ENCODE measurements at places on chromosomes 2 and 18.

DNA sequence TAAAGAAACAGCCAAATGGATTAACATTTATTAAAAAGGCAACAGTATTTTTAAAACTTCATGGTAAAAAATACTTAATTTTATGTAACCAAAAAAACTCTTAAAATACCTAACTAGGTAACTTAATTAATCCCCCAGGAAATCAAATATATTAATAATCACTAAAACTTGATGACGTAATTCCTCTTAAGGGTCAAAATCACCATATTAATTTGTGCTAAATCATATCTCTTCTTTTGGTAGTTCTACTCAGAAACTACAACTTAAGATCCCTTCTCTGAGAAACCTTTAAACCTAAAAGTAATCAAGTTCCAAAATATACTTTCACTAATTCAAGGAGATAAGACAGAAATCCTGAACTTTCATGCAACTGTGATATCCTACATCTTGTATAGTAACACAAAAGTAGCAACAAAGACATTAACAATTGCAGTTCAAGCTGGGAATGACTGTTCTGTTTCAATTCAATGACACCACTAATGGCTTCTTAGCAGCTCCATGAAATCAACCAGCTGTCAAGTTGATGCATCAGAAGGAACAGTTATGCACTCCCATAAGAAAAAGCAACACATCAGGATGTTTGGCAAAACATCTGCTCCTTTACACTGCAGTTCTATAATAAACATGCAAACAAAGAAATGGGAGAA lies 4.0 kb downstream of the BAZ2B start:
- peak; percentile 17 for DNase-seq

GRCh38 chr2:118112771-118113334 lies 24.6 kb downstream of the INSIG2 start:
- DNase-seq: no peak

DNA sequence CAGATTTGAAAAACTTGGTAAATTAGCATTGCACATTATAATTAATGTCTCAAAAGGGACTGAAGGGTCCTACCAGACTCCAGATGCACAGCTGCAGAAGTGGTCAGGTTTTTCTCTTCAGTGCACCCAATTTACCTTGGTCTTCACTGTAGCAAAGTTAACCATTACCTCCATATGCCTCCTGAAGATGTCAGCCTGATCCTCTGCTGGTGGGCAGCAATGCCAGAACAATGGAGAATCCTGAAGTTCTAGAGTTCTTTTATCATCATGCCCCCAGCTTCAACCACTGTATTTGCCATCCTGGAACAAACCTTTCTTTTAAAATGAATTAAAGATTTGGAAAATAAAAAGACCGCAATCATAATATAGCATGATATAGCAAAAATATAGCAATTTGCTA lies 1774.8 kb upstream of the CELF4 start:
- DNase-seq: no peak

DNA sequence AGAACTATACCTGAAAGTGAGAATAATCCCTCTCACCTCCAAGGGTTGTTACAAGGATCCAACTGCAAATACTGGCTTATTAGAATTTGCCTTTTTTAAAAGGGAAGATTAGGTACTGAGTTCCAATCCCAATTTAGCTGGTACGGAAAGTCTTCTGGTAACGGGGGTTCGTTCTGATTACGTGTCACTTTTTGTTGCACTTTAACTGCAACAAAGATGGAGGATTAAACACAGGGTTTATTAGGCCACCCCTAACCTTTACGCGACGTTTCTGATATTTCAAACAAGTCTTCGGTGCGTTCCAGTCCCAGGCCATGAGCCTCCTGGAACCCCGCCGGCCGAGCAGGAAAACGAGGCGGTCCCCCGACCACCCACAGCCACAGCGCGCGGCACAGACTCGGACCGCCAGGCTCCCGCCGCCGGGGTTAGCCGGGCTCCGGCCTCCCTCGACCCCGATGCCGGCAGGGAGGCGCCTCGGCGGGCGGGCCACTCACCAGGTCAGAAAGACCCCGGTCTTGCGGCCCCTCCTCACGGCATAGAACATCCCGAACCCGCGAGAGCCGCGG lies 411 bp downstream of the RNASEH1 start:
- no peak for DNase-seq

DNA sequence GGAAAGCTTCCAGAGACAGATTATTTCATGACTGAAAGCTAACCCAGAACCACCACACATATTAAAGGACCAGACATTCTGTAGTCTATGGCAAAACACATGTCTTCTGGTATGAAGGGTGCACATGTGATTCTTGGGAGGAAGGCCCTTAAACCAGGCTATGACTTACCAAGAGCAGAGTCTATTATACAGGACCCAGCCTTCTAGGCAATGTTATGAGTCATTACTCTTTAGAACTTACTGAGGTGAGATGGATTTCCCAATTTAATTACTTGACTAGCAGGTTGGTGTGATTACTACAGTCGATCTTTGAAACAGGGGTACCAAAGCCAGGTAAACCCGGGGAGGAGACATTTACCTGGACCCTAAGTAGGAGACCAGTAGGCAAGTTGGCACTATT lies 350.8 kb downstream of the TRIB2 start:
- no peak for DNase-seq

DNA sequence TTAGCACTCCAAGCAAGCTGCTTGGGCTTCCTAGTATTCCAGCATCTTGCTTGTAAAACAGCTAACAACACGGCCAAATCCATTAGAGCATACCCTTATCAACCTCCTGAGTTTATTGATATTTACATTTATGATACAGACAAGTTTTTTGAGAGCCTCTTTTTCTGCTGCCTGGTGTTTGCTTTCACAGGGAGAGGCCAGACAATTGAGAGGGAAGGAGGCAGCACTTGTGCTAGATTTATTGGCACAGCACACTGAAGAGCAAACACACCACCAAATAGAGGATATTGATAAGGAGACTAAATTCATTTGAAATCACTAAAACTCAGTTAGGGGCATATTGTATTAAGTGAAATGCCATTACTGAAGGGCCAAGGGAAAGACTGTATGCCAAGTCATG lies 1142.3 kb upstream of the FANCL start:
- peak; percentile 99 for DNase-seq

All from NCI-H187 treated with DMSO at 0.1 percent for 48 hours (cell line).